ENCODE measurements at places on chromosomes 12 and 14.
A peak's percentile ranks its signal among the peaks of the same experiment; 100 is the strongest.

DNA sequence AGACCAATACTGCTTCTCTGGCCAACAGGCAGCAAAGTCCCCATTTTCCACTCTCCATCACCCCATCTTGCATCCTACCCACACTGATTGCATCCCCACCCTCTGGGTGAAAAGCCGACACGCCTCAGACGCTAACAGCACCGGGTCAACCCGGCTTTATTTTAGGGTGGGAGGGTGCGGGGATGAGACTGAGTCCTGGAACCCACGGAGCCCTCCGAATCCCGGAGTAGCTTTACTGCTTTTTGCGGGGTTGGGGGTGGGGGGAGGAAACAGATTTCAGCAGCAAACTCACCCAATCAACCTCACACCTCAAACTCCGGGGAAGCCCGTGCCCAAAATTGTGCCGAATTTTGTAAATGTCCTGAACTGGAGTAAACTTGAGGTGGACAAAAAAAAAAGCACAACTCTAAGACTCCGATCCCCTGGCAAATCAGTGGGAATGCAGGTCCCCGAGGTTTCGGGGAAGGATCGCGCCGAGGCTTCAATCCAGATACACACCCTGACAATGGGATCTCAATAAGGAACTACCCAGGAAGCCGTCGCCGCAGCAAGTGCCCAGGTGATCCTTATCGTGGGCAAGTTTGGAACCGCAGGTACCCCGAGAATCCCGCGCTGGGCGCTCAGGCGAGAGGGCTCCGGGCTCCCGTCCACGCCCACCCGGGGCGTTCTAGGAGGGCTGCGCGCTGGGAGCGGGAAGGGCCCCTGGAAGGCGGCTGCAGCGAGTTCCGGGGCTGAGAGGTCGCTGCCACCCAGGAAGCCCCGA is 1.1 kb downstream of the GCH1 start:
- DNase-seq: peak; percentile 26

- DNase-seq: no peak
These were observed 134.8 kb upstream of the EGLN3 start for GRCh38 chr14:34085695-34086094.

- peak; percentile 91 for DNase-seq
These were observed 52.5 kb upstream of the EVL start for GRCh38 chr14:100012478-100013327.

- DNase-seq: no peak
These were observed 37.6 kb upstream of the SLCO1C1 start for GRCh38 chr12:20657496-20657895.

All from choroid plexus epithelial cell (primary cell).